ENCODE measurements at places on chromosomes 12 and 14.

DNA sequence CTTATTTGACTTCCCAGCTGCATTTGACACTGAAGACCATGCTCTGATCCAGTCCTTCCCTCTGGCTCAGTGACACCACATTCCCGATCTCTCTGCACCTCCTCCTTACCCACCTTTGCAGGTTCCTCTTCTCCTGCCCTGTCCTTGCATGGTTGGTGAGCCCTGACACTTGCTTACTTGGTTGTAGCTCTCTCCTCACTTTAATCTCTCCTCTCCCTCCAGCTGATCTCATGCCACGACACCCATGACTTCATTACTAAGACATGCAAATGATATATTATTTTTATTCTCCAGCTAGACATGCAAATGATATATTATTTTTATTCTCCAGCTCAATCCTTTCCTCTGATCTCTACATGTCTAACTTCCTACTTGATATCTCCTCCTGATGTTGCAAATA lies at the start of gene SERPINA9:
Gene SERPINA9 (minus strand): TSS at position 175 of the 400 bp plus-strand sequence. CDS start 6,357 bp downstream, outside the sequence.
- no peak for DNase-seq

- DNase-seq: no peak
Observed at GRCh38 chr14:32512348-32512747, 183.2 kb downstream of the AKAP6 start.

- DNase-seq: no peak
Observed at GRCh38 chr12:116381240-116381743, 103.8 kb upstream of the MED13L start.

DNA sequence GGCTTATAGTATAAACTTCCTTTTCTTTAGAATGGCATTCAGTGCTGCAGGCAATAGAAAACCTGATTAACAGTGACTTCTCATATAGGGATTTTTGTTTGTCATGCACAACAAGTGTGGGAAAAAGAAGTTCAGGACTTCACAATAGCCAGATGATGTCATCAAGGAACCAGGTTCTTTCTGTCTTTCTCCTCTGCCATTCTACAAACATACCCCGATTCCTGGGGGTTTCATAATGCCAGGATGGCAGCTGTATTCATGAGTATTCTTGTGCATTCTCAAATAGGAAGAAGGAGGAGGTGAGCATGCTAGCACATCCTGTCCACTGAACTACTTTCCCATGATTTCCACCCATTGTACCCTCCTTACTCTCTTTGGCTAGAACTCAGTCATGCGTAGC lies 182.7 kb upstream of the EEA1 start:
- no peak for DNase-seq

DNA sequence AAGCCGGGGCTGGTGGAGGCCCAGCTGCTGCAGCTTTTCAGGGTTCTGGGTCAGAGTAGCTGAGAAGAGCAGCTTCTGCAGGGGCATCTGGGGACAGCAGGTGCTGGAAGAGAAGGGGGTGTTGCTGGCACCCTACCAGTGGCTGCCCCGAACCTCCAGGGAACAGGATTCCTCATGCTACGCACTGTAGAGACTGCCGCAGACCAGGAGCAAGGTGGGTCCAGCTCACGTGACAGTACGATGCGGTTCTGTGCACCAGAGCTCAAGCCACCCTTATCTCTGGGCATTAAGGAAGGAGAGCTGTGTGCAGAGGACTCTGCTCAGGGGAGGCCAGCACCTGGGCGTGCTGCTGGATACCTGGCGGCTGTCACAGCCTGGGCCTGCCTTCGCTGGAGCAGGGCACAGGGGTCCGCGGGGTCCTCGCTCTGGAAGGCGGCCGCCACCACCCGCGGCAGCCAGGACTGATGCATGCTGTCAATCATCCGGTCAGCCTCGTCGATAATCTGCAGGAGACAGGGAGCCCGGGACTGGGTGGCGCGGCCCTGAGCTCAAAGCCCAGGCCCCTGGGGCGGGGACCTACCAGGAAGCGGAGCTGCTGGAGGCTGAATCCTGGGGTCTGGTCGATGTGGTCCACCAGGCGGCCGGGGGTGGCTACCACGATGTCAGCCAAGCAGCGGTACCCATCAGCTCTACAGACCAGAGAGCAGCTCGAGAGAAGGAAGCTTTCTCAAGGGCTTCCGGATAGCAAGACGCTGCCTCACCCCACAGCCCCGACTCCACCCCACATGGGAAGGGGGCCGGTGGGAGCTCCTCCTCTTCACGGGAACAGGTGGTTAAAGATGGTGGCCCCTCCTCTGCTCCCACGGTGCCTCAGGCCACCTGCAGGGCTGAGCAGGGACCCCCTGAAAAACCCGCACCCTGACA lies 2.9 kb downstream of the DDX51 start:
- no peak for DNase-seq

DNA sequence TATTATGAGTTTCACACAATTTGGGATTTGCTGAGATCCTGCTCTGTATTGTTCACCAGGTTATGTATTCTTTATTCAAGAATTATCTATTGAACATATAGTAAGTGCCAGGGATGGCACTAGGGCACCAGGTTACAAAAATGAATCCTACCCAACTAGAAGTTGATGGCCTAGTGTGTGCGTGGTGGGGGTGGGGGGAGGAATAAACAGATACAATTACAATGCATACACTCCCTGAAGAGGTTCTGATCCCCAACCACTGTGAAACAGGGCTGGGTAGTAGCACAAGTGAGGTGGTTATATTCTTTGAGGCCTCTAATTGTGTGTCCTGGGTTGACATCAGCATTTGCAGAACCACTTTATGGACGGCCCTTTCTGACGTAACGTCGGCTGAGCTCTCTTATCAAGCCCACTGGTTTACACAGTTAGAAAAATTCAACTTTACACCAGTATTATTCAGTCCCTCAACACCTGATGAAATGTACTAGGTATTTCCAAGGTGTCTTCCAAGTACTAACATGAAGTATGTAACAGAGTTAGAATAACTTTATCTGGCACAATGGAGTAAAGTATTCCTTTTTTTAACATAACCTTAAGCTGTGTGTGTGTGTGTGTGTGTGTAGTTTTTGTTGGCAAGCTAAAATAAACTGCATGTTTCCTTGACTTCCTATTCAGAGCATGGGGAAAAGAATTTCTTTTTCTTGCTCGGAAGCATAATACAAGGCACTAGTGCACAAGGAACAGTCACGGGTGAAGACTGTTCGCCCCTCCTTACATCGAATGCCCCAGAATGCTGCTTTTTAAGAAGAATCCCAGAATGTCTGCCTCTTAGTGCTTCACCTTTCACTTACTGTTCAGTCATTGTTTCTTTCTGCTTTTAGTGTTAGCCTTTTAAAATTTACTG lies 8.1 kb upstream of the GLRX5 start:
- DNase-seq: no peak

GRCh38 chr12:104022786-104023185 lies 27.2 kb downstream of the GLT8D2 start:
- DNase-seq: no peak
